ENCODE measurements at places on chromosomes 5 and 9. TPM values are rescaled to one million over a fixed set of nuclear protein-coding genes. Genes with fewer than 3 reads are reported as not detected.
A peak's percentile ranks its signal among the peaks of the same experiment; 100 is the strongest.

Gene ERCC8
- 10.6 TPM for polyA plus RNA-seq

Gene C1QTNF3
- not detected for polyA plus RNA-seq

DNA sequence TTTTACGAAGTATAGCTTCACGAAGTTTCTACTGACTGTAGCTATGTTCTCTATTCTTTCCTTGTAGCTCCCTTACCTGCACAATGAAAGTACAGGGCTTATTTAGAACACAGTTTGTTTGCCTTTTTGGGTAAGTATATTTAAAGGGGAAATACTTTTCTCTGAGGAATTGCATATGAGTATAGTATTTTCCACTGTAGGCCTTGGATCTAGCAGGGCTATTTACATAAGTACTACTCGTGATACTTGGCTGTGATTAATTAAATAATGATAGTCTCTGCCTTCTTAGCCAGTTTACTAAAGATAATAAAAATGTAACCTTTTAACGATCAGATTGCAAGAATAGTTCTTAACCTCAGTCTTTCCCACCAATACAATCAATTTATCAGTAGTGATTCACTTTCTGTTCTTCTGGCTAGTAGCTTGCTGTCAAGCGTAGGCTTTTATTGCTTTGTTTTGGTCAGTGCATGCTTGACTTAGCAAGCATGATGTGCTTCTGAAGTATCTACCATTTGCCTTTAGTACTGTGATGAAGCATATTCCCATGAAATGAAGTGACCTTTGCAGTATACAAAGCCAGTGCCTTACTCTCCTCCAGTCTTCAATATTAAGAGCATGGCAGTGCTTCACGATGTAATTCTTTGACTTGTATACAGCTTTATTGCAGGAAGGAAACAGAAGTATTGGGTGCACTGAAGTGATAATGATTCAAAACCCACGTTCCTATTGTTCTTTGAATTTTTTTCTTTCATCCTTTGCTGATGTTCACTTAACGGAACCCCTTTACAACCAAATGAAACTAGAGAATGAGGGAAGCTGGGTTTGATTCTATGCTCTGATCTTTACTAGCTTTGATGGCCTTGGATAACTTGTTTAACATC, 64.2 kb downstream of the SLC44A1 start:
- H3K4me3 ChIP-seq, result no peak overlapping the region
- no peaks in the 10 kb centered on the region for H3K4me1 ChIP-seq
- H3K27ac ChIP-seq, result no peak overlapping the region
- no peak for DNase-seq
- H3K36me3 ChIP-seq, result peaks cover 3% of the 10 kb centered on the region

GRCh38 chr9:71747576-71747975, 20.7 kb downstream of the CEMIP2 start:
- H3K4me3 ChIP-seq, result no peak overlapping the region
- H3K36me3 ChIP-seq, result peaks cover 3% of the 10 kb centered on the region
- no peak overlapping the region for H3K27ac ChIP-seq
- no peaks in the 10 kb centered on the region for H3K27me3 ChIP-seq

DNA sequence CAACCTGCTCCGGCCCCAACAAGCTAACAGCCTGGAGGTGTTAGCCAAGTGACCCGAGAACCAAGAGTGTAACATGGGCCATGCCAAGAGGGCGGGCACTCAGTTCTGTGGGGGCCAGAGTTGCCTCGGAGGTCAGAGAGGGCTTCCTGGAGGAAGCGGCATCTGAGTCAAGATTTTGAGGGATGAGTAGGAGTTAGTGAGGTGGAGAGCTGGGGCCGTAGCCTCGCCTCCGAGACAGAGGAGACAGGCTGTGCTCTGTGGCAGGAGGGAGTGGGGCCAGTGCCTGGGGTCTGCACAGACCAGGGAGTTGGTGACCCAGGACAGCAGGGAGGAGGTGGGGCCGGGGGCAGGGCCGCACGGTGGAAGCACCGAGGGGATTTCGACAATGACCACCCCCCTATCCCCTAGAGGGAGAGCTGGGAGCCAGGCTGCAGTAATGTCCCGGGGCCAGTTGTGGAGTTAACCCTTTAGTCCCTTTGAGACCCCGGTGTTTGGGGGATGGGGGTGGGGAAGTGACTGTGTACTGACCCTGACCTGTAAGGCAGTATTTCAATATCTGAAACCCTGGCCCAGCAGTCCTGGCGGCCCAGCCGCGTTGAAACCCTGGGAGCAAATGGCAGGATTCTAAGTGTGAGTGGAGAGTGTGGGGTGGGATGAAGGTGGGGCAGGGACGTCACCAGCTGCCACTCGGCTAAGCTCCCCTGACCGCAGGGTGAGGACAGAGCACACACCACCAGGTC, 148.7 kb upstream of the COL5A1 start:
- H3K4me3 ChIP-seq, result no peak overlapping the region
- no peaks in the 10 kb centered on the region for H3K27me3 ChIP-seq
- no peak for DNase-seq

DNA sequence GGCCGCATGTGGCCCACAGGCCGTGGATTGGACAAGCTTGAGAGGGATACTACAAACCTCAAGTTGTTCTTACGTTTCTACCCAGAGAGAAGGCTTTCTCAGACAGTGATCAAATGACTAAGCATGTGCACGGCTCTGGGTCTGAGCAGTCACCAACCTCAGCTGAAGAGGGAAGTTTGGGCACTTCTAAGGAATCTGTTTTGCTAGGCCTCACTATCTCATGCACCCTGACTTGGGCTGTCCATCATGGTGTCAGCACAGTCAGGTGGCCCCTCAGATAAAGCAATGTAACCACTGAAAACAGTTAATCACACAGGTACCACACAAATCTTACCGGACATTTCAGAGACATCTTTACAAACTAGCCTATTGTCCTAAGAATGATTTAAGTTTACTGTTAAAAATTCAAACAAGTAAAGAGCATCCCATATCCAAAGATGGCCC, 24.6 kb downstream of the CSF2 start:
- no peaks in the 10 kb centered on the region for H3K36me3 ChIP-seq
- no peak overlapping the region for H3K27ac ChIP-seq
- H3K4me1 ChIP-seq, result peaks cover 10% of the 10 kb centered on the region
- H3K27me3 ChIP-seq, result no peaks in the 10 kb centered on the region
- DNase-seq, result peak; percentile 20

DNA sequence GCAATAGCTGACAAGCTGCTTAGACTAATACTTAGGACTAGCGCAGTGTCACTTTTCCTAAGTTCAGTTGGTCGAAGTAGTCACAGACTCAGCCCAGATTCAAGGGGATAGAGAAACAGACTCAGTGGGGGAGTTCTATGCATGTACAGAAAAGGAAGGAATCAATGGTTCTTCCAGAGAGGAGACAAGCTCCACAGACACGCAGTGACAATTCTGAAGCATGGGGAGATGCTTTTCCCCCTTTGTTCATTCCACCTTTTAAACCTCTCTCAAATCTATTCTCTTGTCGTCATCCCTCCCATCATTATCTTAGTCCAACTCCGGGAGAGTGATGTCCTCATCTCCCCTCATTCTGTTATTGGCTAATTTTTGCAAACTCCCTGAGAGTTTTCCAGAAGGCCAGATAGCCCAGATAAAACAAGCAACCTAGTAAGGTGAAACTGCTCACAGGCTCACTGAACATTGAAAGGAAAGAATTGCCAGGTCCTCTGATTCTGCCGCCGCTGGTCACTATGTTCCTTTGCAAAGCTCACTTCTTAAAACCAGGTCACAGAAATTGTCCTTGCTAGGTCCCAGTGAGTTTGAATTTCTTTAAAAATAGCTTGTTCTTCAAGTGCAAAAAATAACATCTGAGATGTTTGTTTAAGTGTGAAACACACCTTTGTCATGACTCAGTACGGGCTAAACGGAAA, 13.4 kb upstream of the STRBP start:
- H3K27ac ChIP-seq, result no peak overlapping the region
- H3K4me1 ChIP-seq, result no peaks in the 10 kb centered on the region

GRCh38 chr5:162067162-162067561, 411 bp upstream of the GABRG2 start:
- no peak overlapping the region for H3K27ac ChIP-seq
- no peaks in the 10 kb centered on the region for H3K27me3 ChIP-seq
- no peak overlapping the region for H3K4me3 ChIP-seq
- no peaks in the 10 kb centered on the region for H3K36me3 ChIP-seq
- H3K4me1 ChIP-seq, result no peaks in the 10 kb centered on the region

GRCh38 chr5:94470802-94471201, 147.6 kb downstream of the KIAA0825 start:
- H3K27me3 ChIP-seq, result no peaks in the 10 kb centered on the region
- no peak overlapping the region for H3K27ac ChIP-seq
- no peaks in the 10 kb centered on the region for H3K36me3 ChIP-seq
- no peak for DNase-seq
- H3K4me3 ChIP-seq, result no peak overlapping the region
- H3K4me1 ChIP-seq, result no peaks in the 10 kb centered on the region

DNA sequence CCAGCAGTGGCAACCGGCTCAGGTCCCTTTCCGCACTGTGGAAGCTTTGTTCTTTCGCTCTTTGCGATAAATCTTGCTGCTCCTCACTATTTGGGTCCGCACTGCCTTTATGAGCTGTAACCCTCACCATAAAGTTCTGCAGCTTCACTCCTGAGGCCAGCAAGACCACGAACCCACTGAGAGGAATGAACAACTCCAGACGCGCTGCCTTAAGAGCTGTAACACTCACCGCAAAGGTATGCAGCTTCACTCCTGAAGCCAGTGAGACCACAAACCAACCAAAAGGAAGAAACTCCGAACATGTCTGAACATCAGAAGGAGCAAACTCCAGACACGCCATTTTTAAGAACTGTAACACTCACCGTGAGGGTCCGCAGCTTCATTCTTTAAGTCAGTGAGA, 103.5 kb downstream of the GLIS3 start:
- no peaks in the 10 kb centered on the region for H3K36me3 ChIP-seq
- no peaks in the 10 kb centered on the region for H3K4me1 ChIP-seq
- no peak overlapping the region for H3K4me3 ChIP-seq
- H3K27ac ChIP-seq, result no peak overlapping the region

- no peaks in the 10 kb centered on the region for H3K27me3 ChIP-seq
- H3K36me3 ChIP-seq, result no peaks in the 10 kb centered on the region
- no peak overlapping the region for H3K27ac ChIP-seq
- no peak for DNase-seq
Observed at GRCh38 chr9:89116064-89116804, 62.4 kb downstream of the SHC3 start.

- H3K4me3 ChIP-seq, result no peak overlapping the region
- DNase-seq, result no peak
- H3K27me3 ChIP-seq, result no peaks in the 10 kb centered on the region
- no peaks in the 10 kb centered on the region for H3K36me3 ChIP-seq
- H3K4me1 ChIP-seq, result no peaks in the 10 kb centered on the region
Observed at GRCh38 chr5:67677422-67677970, 480.9 kb upstream of the CD180 start.

Gene TOR1B
- polyA plus RNA-seq, result 22.5 TPM

Gene FOXD4L4
- not detected for polyA plus RNA-seq

Gene DOLPP1
- 5.9 TPM for polyA plus RNA-seq

DNA sequence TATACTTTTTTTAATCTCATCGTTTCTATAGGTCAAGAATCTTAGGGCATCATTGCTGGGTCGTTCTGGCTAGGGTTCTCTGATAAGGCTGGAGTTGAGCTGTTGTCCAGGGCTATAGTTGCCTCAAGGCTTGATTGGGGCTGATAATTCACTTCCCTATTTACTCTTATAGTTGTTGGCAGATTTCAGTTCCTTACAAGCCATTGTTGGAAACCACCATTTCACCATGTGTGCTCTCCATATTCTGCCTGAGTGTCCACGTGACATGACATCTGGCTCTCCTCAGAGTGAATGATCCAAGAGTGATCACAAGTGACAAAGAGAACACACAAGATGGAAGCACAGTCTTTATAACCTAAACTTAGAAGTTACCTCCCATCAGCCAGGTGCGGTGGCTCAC, 852.2 kb downstream of the EFNA5 start:
- no peaks in the 10 kb centered on the region for H3K27me3 ChIP-seq
- DNase-seq, result no peak
- H3K27ac ChIP-seq, result no peak overlapping the region
- H3K36me3 ChIP-seq, result no peaks in the 10 kb centered on the region
- H3K4me3 ChIP-seq, result no peak overlapping the region
- H3K4me1 ChIP-seq, result no peaks in the 10 kb centered on the region

GRCh38 chr5:10540951-10541646, 22.8 kb upstream of the ANKRD33B start:
- no peak for DNase-seq
- no peak overlapping the region for H3K4me3 ChIP-seq
- peaks cover 57% of the 10 kb centered on the region for H3K4me1 ChIP-seq
- no peaks in the 10 kb centered on the region for H3K36me3 ChIP-seq

- DNase-seq, result peak; percentile 14
- peaks cover 32% of the 10 kb centered on the region for H3K36me3 ChIP-seq
- peaks cover 15% of the 10 kb centered on the region for H3K4me1 ChIP-seq
- peak overlapping the region; percentile 53 for H3K27ac ChIP-seq
Observed at GRCh38 chr9:27533311-27533710, 3.7 kb upstream of the MOB3B start.

GRCh38 chr5:177482359-177482795, 8.9 kb upstream of the DBN1 start:
- H3K36me3 ChIP-seq, result peaks cover 48% of the 10 kb centered on the region
- H3K27ac ChIP-seq, result no peak overlapping the region
- no peak overlapping the region for H3K4me3 ChIP-seq
- no peak for DNase-seq

DNA sequence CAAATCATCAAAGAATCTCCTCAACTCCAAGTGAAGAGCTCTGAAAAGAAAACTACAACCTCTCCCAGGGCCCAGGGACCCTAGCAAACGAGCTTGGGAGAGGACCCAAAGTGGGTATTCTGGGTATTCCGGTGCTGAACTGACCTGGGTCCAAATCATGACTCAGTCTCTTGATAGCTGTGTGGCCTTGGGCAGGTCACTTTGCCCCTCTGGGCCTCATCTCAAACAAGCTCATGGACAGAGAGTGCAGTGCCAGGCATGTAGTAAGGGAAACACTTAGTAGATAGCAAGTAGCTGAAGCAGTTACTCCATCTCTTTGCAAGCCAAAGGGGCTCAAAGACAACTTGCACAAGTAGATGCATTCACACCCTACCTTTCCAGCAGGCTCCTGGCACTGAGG, 12.4 kb downstream of the ACSL6 start:
- no peak overlapping the region for H3K27ac ChIP-seq
- H3K36me3 ChIP-seq, result no peaks in the 10 kb centered on the region
- H3K27me3 ChIP-seq, result no peaks in the 10 kb centered on the region
- no peaks in the 10 kb centered on the region for H3K4me1 ChIP-seq

Gene INSL6
- polyA plus RNA-seq, result not detected

- peak overlapping the region; percentile 48 for H3K4me3 ChIP-seq
- peaks cover 9% of the 10 kb centered on the region for H3K36me3 ChIP-seq
- H3K27ac ChIP-seq, result peak overlapping the region; percentile 94
Observed at GRCh38 chr5:5422819-5423515, 490 bp downstream of the ICE1 start.

DNA sequence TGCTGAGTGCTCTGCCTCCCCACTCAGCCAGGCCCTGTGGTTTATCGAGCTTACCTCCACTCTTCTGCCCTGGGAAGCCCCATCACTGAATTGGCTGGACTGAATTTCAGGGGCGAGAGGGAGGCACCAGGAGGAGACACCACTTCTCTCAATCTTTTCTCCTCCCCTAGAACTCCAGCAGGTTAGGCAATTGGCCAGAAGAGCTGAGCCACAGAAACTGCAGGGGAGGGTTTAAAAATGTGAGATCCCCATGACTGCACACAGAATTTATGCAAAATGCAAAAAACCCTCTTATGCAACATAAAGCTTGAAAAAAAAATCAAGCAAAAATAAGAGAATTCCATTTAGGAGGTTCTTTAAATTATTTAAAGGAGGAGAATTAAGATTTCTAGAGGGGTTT, 29.9 kb downstream of the TUT7 start:
- H3K27me3 ChIP-seq, result no peaks in the 10 kb centered on the region
- no peak overlapping the region for H3K4me3 ChIP-seq
- no peak for DNase-seq
- no peaks in the 10 kb centered on the region for H3K4me1 ChIP-seq
- peaks cover 99% of the 10 kb centered on the region for H3K36me3 ChIP-seq
- peak overlapping the region; percentile 68 for H3K27ac ChIP-seq
